ENCODE measurements at places on chromosomes 6 and 20.

- peak; percentile 58 for DNase-seq
These were observed 47.8 kb downstream of the SHLD1 start for GRCh38 chr20:5797843-5798462.

DNA sequence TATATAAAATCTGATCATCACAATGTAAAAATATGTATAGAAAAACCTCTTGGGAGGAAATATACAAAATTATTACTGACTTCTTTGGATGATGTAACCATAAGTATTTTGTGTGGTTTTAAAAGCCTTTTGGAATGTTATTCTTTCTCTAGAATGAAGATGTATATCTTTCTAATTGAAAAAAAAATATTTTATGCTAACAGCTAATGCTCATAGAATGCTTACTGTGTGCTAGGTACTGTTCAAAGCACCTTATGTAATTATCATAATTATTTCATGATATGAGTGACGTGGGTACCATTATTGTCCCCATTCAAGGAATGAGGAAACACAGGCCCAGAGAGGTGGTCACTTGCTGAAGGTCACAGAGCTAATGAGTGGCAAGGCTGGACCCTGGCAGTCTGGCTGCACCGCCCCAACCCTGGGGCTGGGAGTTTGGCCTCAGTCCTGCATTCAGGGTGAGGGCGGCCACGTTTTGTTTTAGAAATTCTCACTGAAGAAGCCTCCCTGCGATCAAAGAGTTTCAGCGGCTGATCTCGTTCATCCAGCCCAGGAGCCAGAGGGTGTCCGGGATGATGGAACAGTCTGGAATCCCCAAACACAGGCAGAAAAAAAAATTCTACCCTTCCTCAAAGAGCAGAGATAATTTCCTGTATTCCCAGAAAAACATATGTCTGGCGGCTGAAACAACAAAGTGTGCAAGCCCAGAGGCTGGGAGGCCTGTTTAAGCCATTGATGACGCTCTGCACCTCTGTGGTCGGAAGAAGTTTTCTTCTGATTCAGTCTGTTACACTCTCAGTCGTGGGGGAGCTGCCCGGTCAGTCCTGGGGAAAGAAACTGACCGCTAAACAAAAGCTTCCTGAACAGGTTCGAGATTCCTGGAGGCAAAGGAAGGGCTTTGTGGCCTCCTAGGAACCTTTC, 37.3 kb downstream of the TFEB start:
- no peak for DNase-seq

DNA sequence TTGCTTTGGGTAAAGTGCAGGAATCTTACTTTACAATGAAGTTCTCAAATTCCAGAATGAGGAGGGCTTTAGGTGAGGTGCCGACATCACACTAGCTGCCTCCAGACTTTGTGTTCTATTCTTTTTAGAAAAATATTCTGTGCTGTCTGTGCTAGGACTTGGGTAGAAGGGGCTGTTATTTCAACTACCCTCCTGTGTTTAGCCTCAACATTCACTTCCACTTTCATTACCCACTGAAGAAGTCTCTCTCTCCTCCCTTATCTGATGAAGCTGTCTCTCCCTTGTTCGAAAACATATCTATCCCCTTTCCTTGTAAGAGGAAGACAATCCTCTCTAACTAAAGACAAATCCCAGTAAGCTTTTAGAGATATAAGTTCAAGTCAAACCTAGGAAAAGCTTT, 25.0 kb upstream of the BRPF3 start:
- no peak for DNase-seq

DNA sequence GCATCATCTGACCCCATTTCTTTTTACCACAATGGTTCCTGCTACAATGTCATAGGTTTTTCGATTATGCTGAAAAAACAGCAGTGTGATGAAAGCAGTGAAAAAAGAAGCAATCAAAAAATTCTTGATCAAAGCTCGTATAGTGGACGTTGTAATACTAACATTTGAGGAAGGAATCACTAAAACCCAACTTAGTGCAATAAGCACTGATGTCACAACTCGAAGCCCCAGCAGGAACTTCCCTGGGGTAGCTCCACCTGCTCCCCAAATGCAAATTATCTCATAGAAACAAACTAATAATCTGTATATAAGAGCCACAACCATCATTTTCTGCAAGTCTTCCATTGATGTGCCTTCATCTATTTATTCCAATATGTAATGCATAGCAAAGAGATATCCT, 285.6 kb upstream of the SGK1 start:
- DNase-seq, result peak; percentile 17

Data from suppressor macrophage (primary cell).